ENCODE measurements at places on chromosomes 12 and 14.

- no peak for DNase-seq
Measured at GRCh38 chr12:2226641-2227040, 173.9 kb downstream of the CACNA1C start.

DNA sequence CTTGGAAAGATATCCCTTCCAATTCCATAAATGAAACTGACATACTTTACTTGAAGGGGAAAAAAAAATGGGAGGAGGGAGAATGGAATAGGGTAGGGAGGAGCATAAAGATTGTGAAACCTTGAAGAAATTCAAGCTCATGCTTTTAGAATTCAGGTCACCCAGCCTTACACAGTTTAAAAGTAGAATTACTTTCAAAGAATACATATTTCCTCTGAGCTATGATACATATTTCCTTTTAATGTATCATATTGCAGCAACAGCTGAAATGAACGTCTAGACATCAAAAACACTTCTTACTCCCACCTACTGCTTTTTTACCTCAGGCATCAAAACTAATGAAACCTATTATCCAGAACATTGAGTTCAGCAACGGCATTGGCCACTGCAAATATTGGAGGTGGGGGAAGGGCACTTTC lies 156.0 kb downstream of the MED13L start:
- DNase-seq, result no peak

GRCh38 chr12:21566907-21567394 lies 37.7 kb downstream of the GYS2 start:
- no peak for DNase-seq

- no peak for DNase-seq
Measured at GRCh38 chr12:91178139-91178561, 4.5 kb downstream of the DCN start.

DNA sequence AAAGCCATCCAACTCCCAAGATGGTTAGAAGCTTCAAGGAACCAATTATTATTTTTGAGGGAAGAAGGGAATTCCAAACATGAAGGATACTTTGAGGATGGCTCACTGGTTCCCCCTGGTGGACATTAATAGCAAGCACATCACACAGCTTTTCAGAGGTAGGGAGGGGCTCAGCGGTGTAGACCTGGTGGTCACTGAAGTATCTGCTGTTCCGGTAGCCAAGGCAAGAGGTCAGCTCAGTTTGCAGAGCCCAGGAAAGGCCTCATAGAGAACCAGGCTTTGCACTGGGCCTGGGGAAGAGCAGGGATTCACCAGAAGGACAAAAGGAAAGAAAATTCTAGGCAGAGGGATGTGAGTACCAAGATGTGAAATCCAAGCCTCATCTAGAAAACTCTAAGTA lies 118.7 kb downstream of the KSR2 start:
- no peak for DNase-seq

DNA sequence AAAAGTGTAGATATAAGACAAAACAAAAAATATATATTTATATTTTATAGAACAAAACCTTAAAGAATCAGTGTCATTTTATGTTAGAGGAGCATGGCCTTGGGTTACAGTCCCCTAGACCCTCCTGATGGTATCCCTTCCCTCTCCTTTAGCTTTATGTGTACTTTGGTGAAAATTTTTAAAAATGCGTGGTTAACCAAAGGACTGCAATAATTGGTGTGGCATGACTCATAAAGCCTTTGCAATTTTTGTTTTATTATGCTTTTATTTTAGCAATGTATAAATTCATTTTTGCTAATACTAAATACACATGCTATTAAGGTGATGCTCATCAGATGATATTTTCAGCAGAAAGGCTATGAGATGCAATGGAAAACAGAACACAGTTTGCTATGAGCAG lies 264.4 kb downstream of the SYT1 start:
- DNase-seq, result no peak

- DNase-seq, result no peak
Measured at GRCh38 chr12:11765421-11765816, 115.9 kb downstream of the ETV6 start.

- DNase-seq, result no peak
Measured at GRCh38 chr12:121328620-121329019, 23.6 kb downstream of the ANAPC5 start.

GRCh38 chr14:31357279-31357678 lies 63.1 kb downstream of the HEATR5A start:
- DNase-seq, result no peak

DNA sequence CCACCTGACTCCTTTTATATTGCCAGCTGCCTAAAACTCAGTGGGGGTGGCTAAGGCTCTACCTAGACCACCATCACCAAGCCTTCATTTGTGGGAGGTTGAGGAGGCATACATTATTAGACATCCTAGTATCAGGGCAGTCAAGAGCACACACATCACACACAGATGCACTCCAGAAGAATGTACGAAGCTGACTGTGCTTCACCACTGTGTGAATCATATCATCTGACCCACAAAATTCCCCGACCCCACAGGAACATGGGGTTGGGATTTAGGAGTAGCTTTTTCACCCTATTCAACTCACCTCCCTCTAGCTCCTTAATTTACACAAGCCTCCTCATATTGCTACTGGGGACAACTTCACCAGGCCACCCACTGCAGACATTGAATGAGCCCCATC lies 64.8 kb upstream of the BDKRB2 start:
- DNase-seq, result no peak

GRCh38 chr14:24137529-24138395 lies 1.8 kb downstream of the PSME1 start:
- no peak for DNase-seq

Measured in CD4-positive, alpha-beta T cell treated with Interleukin-10 for 1 hour (primary cell).